HepG2 (cell line): ENCODE measurements at places on chromosomes 6 and 20.

DNA sequence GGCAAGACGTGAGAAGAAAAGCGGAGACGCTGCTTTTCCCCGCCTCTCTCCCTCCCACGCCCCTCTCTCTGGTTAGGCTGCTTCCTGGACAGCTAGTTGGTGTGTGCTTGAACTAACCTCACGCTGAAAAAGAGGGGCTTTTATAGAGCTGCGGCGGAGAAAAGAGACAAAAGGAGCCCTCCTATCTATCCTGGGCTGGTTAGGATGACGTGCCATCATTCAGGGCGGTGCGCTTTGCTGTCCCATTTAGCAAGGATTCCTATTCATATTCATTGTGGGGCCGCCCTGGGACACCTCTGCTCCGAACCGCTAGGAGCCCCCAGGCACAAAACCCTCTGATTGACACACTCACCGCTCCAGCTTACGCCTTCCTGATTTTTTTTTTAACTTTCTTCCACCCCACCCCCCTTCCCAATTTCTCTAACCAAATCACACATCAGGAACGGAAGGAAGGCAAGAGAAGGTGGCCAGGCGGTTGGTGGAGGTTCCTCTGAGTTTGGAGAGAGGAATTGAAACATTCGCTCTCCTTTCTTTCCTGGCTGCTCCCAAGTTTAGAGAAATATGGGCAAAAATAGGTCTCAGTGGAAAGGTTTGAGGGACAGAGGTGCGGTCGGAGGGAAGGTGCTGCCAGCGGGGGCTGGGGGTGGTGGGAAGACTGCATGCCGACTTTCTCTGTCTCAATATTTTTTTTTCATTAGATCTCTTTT is at the start of gene OLIG3:
Gene OLIG3 (minus strand): TSS at position 114 of the 707 bp plus-strand sequence. CDS start 224 bp downstream, outside the sequence.
- DNase-seq = no peak

- DNase-seq = no peak
These were observed 114.9 kb downstream of the FOXC1 start for GRCh38 chr6:1724616-1725015.

- no peak for DNase-seq
These were observed 95.9 kb upstream of the FOXQ1 start for GRCh38 chr6:1215884-1216487.

- DNase-seq = peak; percentile 71
These were observed 76.0 kb downstream of the LCA5 start for GRCh38 chr6:79461205-79461604.

GRCh38 chr20:23163562-23163961 is 77.4 kb upstream of the CD93 start:
- DNase-seq = no peak

DNA sequence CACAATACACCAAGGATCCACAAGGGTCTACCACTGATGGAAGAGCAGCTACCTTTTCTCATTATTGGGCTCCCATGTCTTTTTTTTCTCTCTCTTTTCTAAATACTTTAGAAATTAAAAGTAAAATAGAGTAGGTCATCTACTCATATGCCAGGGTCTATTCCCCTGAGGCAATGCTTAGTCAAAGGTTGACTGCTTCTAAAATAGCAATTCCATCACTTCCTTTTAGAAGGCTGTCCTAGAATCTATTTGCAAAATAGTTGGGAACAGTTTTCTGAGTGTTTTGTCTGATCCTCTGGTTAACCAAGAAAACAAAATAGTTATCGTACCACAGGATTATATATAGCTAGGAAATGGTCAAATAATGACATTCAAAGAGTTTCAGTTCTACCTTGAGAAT is 174.1 kb downstream of the COL21A1 start:
- DNase-seq = no peak

GRCh38 chr20:2559651-2560050 is 23.3 kb downstream of the TMC2 start:
- DNase-seq = no peak

DNA sequence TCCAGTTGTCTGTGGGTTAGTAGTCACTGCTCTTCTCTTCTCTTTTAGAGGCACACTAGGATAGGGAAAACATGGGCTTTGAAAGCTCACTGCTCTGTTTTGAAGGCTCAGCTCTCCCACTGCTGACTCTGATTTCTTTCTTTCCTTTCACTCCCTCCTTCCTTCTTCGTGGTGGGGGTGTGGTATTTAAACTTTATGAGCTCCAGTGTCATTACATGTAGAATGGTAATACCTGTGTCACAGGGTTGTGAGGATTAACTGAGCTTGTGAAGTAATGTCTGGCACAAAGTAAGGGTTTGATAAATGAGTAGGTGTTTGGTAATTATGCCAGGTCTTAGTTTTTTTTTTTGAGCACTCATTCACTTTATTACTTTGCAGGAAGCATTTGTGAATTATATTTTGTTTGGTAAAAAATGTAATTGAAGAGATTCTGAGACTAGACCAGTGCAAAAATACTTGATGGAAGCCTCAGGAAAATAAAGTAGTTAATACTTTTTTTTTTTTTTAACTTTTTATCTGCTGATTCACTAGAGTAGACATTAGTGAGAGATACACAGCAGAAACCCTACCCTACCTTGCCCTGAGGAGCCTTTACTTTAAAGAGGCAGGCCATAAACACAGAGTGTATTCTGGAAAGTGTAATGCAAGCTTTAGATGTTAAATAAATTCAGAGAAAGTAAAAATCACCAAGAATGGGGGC is 17.3 kb downstream of the SMAP1 start:
- no peak for DNase-seq

GRCh38 chr20:62236766-62237513 is 1.4 kb upstream of the OSBPL2 start:
- peak; percentile 58 for DNase-seq
